ENCODE measurements at places on chromosomes 11 and 22.

GRCh38 chr11:492427-493226 lies 14.4 kb downstream of the RNH1 start:
- no peak for DNase-seq

GRCh38 chr22:19483481-19484244 lies 3.9 kb downstream of the CDC45 start:
- no peak for DNase-seq

DNA sequence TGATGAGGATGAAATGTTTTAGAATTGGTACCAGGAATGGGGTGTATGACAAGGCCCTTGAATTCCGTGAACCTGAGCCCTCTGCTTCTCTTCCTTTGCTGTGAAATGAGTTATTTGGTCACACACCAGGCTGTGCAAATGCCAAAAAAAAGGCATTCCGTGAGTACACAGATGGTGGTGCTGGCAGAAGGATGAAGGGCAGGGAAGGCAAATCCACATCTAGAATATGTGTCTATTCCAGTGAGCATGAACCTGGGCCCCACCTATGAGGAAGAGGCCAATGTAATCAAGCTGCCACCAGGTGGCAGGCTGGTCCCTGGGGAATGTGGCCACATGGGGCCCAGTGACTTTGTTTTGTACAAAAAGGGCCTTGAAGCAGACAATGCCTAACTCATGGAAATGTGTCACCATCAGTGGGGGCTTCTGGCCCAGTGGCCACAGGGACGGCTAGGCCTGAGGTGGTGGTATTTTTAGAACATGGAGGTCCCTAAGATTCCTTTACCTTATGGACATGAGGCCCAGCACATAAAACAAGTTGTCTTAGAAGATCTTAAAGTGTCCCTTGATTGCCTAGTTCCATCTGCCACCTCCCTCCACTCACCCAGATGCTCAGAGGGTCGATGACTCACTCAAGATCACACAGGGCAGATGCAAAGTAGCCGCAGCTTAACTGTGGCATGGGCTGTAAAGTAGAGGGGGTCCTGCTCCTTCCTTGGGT lies 3.9 kb upstream of the RNF215 start:
- DNase-seq: peak; percentile 76

DNA sequence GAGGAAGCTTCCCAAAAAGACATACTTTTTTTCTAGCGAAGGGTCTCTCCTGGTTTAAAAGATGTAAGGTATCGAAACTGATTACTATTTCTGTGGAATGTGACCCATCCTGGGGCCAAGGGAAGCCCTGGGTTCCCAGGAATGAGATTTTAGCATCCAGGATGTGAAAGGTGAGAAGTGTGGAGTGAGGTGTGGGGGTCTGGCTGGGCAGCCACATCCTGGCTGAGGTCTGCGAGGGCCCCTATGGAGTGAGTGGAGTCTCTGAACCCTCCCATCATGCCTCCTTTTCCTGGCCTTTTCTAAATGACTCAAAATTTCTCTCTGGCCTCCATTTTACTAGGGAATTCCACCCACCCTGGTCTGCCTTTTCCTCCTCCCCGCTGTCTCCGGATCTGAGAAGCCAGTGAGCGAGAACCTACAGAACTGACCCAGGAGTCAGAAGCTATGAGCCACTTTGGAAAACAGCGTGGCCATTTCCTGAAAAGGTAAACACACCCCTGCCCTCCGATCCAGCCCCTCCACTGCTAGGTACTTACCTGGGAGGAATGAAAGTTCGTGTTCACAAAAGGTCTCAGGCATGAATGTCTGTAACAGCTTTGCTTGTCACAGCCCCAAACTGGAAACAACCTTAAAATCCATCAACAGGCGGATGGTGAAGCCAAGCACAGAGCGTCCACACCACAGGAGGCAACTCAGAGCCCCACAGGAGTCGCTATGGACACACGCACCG lies 27.7 kb upstream of the SHANK2 start:
- DNase-seq: no peak

DNA sequence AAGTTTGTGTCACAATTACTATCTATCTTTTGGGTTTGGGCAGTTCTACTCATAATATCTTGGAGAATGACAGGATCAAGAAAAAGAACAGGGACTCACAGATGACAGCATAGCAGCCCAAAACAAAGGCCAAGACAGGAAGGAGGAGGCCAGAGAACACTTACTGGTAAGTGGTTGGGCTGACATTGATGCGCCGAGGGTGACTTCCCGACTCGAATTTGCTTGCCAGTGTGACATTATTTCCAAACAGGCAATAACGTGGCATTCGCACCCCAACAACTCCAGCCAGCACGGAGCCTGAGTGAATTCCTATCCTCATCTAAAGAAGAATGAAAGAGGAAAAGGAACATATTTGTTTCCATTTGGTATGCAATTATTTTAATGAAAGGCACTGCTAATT lies 309.9 kb downstream of the GUCY1A2 start:
- DNase-seq: no peak

DNA sequence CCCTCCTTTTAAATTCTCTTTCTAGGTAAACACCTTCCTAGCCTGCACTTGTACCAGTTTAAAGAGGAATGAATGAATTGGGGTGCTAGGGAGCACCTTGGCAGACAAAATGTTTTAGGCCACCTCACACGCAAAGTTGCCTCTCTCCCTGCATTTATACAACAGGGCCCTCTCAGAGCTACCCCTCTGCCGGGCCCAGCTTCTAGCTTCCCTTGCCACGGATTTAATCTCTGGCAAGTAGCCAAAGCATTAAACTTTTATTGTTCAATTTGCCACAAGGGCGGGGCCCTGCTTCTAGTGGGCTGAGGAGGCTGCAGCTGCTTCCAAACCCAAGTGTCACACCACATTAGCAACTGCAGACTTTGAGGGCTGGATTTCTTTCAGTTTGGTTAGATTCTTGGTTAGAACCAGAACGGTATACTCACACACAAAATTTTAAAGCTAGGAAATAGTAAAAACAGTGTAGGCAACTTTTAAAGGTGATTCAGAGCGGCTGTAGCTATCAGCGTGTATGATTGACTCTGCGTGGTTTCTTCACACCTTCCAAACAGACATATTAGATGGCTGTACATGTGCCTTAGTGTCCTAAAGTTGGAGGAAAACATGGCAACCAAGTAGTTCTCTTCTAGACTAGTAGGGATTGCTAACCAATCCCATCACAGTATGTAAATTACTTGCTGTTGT lies 6.5 kb downstream of the KREMEN1 start:
- no peak for DNase-seq

GRCh38 chr11:72648384-72649136 lies 25.7 kb downstream of the PDE2A start:
- no peak for DNase-seq

- no peak for DNase-seq
Measured at GRCh38 chr11:61752117-61752924, at the start of gene MYRF. TSS of gene MYRF (plus strand) at chr11:61752636. CDS start at chr11:61752745, 109 bp downstream.

- no peak for DNase-seq
Measured at GRCh38 chr11:120316880-120317688, 8.0 kb upstream of the TLCD5 start.

DNA sequence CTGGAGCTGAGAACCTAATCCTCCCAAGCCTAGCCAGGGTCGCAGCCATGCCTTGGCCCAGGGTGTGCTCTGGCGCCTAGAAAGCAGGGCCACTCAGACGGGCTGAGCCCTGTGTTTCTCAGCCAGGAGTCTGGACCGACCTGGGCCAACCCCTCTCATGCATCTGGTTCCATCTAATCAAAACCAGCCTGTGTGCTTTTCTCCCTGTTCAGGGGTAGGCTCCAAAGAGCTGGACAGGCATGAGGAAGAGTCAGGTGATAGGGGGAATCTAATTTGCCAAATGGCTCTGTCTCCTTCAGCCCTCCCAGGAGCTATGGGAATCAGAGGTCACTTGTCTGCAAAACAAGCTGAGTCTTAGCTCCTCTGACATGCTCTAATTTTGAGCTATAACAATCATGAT lies 55.7 kb downstream of the SCUBE1 start:
- no peak for DNase-seq
